ENCODE measurements at places on chromosomes 12 and 14.
A peak's percentile ranks its signal among the peaks of the same experiment; 100 is the strongest.

DNA sequence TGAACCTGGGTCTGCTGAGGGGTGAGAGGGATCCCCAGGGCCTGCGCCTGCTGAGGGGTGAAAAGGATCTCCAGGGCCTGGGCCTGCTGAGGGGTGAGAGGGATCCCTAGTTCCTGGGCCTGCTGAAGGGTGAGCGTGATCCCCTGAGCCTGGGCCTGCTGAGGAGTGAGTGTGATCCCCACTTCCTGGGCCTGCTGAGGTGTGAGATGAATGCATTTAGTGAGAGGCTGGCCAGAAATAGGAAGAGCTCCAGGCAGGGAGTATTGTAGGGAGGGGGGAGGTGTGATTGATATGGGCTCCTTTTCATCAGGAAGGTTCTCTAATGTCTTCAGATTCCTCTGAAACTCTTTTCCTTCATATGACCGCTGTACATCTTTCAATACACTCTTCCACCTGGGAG, 43.0 kb downstream of the FAM186A start:
- DNase-seq: no peak

DNA sequence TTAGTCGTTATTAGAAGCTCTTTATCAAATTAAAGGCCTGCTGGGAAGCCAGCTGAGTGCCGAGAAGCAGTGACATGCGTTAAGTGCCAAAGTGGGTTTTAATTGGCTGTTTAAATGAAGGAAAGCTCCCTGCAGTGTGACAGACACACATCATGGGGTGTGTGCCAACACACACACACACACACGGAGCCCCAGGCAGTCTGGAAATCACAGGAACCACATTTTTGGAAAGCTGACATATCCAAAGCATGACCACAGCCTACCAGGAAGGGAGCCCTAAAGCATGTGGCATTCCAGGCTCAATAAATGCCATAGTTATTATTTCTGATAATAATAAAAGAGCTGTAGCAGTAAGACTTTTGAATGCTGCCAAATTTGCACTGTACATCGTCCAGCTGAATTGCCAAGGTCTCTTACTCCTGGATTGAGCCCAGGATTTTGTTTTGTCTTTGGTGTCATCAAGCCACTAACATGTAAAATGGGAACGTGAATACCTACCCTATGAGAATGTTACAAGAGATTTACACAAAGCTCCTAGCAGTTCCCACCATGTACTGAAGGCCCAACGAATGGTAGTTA, 135.1 kb downstream of the TMEM30B start:
- DNase-seq: peak; percentile 84

GRCh38 chr12:120039711-120040110, 50.7 kb downstream of the BICDL1 start:
- no peak for DNase-seq

DNA sequence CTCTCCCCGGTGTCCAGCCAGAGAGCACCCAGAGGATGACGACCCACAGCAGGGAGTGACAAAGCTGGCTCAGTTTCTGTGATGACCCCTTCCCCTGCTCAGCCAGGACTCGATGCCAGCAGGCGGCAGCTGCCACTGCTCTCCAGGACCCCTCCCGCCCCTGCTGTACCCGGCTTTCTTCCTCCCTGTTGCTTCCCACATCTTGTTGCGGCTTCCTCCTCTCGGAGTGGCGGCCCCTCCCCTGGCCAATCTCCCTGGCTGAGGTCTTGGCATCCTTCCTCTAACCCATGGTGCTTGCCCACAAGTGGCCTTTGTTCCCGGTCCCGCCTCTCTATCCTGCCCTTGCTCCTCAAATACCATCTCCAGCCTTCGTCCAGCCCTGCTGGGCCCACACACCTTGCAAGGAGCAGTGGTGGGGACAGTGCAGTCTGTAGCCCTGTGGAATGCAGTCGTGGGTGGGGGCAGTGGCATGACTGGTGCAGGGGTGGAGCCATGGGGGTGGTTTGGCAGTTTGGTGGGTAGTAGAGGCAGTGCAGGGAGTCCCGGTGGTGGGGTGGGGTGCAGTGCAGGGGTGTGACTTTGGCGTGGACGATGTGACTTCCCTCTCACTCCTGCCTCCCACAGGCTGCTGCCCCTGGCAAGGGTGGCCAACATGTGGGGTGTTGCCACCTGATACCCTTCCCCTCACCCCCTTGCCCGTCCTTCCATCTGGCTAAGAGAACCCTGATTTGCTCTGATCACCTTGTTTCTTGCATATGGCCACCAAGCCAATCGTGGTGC, 16.3 kb upstream of the BEGAIN start:
- no peak for DNase-seq

GRCh38 chr12:50186681-50187080, 19.5 kb upstream of the CERS5 start:
- peak; percentile 64 for DNase-seq

- DNase-seq: no peak
These were observed 212.3 kb upstream of the GARIN6 start for GRCh38 chr12:99435095-99435791.
